ENCODE measurements at places on chromosomes 7 and 10. TPM values are rescaled to one million over a fixed set of nuclear protein-coding genes. Genes with fewer than 3 reads are reported as not detected.

DNA sequence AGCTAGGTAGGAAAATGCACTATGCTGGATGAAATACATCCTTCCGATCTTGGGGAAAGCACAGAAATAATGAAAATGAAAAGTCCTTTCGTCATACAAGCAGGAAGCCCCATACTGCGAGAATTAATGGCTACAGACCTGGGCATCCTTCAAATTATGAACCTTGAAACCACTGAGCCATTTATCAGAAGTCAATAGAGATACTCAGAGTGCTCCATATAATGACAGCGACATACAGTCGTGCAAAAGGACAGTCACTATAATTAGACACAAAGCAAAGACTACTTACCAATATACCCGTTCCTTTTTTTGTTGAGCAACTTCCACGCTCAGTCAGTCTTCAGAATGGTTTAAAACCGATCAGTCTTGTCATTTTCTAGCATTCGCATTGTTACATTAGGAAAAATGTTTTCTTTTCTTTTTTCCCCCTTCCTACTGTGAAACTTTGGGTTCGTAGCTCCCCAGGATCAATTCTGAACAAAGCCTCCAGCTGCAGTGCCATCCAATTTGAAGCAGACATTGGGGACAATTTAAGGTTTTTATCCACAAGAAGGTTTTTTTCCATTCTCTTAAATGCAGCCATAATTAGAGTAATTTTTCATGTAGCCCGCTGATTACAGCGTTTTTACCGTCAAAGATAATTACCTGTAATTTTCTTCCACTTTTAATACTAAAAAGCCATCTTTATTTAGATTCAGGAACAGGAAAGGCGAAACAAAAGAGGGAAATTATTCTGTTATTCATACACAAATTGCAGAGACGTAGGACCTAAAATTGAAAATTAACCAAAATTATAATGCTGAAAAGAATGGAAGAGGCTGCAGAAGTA, 6.4 kb downstream of the DLX6 start:
- no peak for DNase-seq

The GNGT1 gene
- total RNA-seq = not detected

The TMEM178B gene
- total RNA-seq = 0.07 TPM

The CACNA2D1 gene
- 61.4 TPM for total RNA-seq

DNA sequence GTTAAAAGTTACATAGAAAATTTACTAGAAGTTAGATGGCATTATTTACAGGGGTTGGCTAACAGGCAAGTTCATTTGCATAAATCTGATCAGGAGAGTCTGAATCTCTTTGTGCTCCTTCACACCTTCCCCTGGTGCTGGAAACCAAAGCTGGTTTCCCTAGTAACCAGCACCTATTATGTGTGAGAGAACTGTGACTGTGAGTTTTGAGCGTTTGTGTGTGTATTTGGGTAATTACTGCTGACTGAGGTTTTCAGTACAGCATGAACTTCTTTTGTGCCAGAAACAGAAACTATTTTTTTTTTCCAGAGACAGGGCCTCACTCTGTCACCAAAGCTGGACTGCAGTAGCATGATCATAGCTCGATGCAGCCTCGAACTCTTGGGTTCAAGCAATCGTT, 10.3 kb upstream of the IFIT1B start:
- no peak for DNase-seq

DNA sequence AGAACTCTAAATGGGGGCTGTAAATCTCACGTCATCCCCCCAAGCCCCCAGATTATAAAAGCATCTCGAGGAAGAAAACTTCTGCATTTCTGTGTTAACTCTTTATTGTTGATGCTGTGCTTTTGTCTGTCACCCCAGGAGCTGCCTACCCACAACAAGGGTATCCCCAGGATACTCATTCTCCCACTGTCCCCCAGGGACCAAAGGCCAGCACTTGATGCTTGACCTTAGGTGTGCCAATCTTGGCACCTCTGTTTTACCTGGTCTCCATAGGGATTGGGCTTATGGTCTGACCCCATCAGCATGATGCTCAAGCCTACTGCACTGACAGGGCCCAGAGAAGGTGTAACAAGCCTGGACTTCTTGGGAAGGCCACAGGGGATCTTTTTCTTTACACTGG, 225.9 kb upstream of the AGK start:
- DNase-seq = no peak

GRCh38 chr7:154914308-154914995, 88.5 kb downstream of the PAXIP1 start:
- DNase-seq = no peak

- DNase-seq = no peak
Measured at GRCh38 chr10:59672150-59672875, 37.3 kb downstream of the SLC16A9 start.

DNA sequence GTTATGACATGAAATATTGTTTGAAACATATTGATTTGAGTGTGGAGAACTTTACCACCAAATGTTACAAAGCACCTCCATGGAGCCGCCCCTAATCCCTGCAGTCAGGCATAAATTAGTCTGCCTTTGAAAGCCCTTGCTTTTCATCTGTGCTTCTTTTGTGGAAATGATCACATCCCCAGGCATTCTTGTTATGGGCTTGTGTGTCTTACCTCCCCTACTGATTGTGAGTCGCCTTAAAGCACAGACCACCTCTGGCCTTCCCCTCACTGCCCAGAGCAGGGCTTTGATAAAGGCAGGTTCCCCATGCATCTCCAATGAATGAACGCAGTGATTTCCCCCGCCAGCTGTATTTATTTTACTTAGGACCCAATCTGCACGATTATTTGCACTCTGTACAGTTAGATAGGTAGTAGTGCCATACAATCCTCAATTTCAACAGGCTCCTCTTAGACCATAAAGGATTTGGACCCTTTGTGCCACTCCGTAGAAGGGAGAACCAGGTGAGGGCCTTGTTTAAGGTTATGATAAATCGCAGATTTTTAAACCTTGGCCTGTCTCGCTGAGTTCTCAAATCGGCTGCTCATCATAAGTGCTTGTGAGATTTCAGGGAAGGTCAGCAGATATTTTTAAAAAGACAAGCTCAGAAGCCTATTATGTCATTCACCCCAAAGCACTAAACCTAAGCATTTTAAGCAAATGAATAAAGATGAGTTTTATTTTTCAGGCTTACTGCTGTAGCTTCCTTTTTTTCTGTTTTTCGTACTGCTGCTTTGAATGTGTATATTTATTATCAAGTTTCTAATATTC, 107.8 kb downstream of the CUBN start:
- DNase-seq = no peak

The ABCC2 gene
- 0.99 TPM for total RNA-seq

DNA sequence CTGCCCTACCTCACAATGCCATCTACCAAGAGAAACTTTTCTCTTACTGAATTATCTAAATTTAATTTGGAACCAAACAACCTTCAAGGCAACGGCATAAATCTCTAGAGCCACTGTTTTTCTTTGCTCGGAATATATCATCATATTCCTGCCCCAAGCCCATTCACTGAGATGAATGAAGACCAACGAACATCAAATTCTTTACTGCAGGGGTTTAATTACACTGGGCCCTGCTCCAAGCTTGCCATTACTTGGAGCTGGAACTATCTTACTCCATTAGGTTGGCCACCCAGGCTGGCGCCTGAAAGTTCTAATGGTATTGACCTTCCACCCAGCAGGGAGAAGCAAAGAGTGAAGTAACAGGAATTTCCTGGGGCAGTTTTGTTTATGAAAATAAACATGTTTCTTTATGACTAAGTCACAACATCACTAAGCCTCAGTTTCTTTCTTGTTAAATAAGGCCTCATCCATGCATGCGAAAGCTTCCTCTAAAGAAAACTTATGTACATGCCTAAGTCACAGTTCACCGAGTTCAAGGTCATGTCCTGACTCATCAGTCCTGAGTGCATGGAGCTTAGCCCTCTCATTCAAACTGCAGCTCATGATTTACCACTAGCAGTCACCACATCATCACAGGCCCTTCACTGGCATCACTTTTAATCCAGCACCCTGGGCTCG, 42.1 kb upstream of the ANAPC16 start:
- no peak for DNase-seq

All from pulmonary artery endothelial cell (primary cell).